HL-60 (cell line): ENCODE measurements at places on chromosomes 5 and 9.

- no peak for DNase-seq
Observed at GRCh38 chr5:3230941-3231340, 364.7 kb upstream of the IRX1 start.

DNA sequence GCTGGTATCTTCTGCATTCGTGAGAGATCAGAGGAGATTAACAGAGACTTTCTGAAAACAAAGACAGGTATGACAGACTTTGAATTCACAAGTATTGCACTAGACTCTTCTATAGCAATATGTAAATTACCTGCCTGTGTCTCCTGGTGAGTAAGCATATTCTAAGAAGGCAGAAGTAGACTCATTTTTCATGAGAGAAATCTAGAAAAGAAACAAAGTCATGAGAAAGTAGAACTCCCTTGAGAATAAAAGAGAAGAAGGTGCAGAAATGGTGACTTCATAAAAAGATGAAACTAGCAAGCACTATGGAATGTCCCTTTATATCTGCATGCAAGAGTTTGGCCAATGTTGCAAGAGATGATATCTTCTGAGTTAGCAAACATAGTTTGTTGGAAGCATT lies 419.8 kb downstream of the DMRT2 start:
- DNase-seq, result no peak

GRCh38 chr9:110257097-110257841 lies 962 bp upstream of the TXN start:
- no peak for DNase-seq

DNA sequence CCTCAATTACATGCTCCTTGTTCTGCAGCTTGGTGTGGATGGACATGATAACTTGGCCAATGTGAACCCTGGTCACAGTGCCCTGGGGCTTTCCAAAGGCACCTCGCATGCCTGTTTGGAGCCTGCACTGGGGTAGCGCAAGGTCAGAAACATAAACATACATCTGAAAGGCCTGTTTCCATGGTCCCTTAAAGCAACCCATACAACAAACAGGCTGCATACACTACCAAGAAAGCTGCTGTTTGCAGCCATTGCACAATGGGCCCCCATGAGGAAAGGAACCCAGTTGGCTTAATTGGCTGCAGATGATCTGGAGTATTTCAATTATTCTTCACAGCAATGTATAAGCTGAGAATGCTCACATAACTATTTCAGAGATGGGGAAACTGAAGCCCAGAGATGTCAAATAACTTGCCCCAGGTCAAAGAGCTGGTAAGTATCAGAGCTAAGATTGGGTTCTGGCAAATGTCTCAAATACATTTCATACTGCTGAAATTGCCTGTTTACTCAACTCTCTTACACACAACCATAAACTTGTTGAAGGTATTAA lies 233.9 kb downstream of the ASTN2 start:
- no peak for DNase-seq

DNA sequence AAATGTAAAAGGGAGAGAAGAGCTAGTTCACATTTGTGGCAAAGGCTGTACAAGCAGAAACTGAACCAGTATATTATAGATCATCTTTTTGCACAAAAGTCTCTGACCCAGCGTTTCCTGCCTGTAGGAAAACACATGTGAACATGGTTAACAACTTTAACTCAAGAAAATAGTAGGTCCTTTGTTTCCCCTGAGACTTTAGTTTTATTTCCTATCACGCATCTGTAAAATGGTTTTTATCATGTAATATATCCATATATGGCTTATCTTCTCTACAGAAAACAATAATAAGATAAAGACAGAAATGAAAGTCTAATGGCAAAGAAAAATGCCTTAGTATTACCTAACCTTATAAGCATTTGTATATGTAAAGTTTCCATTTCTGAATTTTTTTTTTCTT lies 2.7 kb downstream of the KIF3A start:
- DNase-seq, result no peak

- no peak for DNase-seq
Observed at GRCh38 chr9:98807814-98808195, 335 bp downstream of the GALNT12 start.

GRCh38 chr5:125274938-125275724 lies 528.7 kb upstream of the ZNF608 start:
- DNase-seq, result no peak

GRCh38 chr9:121885345-121885901 lies 207.7 kb downstream of the TTLL11 start:
- DNase-seq, result no peak
